ENCODE measurements at places on chromosomes 3 and 15.
A peak's percentile ranks its signal among the peaks of the same experiment; 100 is the strongest.

- no peak for DNase-seq
These were observed 9.2 kb upstream of the LDHAL6B start for GRCh38 chr15:59197454-59197853.

DNA sequence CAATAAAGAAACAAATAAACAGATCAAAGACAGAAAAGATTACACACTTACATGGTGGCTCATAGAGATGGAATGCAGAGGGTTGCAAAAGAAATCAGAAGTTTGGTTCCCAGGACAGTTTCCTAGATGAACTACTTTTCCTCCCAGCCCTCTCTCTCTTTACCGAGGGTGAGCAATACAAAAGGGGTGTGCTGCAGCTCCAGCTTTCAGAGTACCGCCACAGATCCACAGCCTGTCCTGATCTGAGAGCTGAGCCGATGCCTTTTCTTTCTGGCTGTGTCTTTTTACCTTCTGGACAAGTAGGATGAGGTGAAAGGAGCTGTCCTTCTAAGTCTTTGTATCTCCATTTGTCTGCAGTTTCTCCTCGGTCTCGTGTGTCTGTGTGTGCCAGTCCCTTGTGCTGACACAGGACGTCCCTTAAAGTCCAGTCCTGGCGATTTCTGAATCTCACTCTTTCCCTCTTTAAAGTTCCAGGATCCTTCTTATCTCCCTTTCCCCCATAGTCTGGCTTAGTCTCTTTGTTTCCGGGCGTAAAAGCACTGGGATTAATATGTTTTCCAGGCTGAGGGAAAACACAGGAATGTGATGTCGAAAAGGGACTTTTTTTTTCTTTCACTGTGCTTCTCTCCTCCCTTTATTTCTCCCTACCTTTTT, 540 bp downstream of the CCDC80 start:
- DNase-seq: no peak

DNA sequence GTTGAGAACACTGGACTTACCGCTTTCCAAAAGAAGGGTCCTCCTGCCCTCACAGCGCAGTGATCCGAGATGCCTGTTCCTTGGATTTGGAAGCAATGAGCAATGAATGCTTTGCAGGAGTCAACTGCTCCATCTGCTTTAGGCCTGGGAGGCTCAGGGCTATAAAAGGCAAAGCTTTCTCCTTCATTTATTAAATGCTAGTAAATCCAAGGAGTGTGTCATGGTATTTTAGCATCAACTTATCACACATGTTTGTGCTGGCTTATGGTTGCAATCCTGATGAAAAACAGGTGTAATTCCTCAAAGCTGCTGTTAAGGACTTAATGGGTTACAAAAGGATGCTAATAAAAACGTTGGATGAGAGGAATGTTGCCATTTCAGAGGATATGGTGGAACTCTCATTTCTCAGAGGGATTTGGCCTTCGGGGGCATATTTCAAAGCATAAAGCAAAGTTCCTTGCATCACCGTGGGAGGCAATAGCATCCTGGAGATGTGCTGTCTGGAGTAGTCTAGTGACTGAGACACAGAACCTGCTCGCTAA, 158.5 kb upstream of the TPM1 start:
- no peak for DNase-seq

GRCh38 chr15:88613074-88613944, 7.8 kb upstream of the AEN start:
- no peak for DNase-seq

DNA sequence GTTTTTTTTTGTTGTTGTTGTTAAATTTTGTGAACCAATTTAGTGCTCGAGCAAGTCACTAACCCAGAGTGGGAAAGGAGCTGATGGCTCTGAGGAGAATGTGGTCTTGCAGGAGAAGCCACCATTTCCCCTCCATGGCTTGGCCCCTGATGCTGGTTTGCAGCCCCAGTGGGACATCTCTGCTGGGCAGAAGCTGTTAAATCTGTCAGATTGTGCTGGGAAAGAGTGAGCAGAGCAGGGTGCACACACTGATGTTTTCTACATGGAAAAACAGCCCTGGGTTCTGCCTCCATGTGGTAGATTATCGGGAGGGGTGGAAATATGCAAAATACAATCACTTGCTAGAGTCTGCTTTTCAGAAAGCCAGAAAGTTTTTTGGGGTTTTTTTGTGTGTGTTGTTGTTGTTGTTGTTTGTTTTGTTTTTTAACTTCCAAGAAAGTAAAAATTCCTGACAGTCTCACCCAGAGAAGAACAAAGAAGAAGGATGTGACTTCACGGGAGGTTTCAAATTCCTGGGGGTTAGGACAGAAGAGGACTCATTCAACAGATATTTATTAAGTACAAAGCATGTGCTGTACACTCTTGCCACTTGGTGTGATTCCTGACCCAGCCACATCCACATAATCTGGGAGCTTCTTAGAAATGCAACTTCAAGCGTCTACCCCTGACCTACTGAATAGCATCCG, 133.7 kb downstream of the FOXB1 start:
- no peak for DNase-seq

- DNase-seq: no peak
These were observed 25.6 kb downstream of the TPM1 start for GRCh38 chr15:63067976-63068743.

GRCh38 chr3:126917232-126917804, 65.6 kb upstream of the PLXNA1 start:
- no peak for DNase-seq

DNA sequence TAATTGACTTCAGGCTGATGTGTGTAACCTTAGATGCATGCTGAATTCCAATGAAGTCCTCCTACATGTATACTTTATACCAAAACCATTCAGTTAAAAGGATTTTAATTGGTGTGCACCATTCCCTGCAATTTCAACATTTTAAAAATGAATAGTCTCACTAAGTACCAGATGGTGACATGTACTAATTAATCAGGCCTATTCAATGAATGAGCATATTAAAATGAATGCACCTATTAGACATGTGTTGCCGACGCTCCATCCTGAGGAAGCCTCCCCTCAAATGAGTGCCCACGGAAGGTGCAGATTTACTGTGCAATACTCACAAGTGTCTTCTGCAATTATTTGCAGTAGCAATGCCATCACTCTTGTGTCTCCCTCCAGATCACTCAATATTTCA, 124.7 kb upstream of the TSPAN3 start:
- no peak for DNase-seq

DNA sequence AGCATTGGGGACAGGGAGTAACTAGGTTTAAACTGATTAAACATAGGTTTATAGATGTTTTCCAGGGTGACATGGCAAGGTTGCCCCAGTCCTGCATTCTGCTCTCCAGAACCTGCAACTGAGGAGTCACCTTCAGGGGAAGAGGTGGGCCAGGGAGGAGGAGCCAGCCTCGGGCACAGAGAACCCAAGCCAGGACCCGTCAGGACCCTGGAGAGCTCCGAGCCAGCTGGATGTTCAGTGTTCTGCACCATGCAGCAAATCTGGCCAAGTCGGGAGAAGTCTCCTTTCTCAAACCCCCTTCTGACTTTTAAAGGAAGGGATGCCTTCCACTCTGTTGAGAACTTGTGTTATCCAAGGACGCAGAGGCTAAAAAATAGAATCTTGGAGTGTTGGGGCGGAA, 62.1 kb upstream of the SLC6A11 start:
- peak; percentile 12 for DNase-seq

DNA sequence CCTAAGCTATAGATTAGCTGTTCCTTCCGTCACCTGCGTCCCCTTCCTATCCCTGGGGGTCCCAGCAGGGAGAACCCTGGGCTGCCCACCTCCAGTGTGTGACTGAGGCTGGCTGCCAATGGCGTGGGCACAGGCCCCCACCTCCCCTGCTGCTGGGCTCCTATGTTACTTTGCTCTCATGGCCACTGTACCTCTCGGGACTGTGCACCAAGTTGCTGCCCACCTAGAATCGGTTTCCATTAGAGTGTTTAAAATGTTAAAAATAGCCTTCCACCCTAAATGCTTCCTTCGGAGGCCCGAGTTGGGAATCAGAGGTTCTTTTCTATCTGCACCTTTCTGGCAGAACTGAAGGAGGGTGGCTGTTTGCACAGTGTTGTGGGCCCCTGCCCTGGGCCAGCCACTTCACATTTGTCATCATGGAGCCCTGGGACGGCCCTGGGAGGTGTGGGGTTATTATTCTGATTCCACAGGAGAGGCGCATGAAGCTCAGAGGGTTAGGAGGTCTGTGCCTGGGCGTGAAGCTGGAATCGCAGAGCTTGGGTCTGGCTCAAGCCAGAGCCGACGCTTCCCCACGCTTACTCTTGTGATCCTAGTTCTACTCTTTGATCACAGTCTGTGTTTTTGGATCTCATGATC, 29.1 kb downstream of the IRAK2 start:
- DNase-seq: no peak
